ENCODE measurements at places on chromosomes 11 and 22. TPM values are rescaled to one million over a fixed set of nuclear protein-coding genes. Genes with fewer than 3 reads are reported as not detected.

DNA sequence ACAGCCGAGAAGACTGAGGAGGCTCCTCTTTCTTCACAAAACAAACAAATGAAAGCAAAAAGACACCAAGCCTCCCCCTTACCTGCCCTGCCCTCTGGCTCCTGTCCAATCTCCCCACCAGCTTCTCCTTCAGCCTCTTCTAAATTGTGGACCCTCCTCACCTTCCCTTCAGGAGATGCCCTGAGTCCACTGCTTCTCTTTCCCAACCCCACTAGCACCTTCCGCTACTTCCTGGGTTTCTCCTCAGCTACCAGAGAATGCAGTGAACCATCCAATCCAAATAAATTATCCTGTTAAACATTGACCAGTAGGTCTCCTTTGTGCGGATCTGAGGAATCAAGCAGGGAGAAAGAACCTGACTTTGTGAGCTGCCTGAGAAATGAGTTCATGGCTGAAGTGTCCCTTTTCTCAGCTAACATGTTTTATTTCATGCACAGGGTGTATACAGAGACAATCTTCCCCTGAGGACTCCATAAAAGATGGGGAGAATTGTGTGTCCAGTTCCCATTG is 63.2 kb upstream of the VPREB1 start:
- DNase-seq: no peak

GRCh38 chr11:47005441-47005840 is 68.9 kb downstream of the CSTPP1 start:
- DNase-seq: no peak

- DNase-seq: no peak
These were observed 6.7 kb downstream of the RAG1 start for GRCh38 chr11:36574486-36574885.

- no peak for DNase-seq
These were observed 5.1 kb downstream of the MOB2 start for GRCh38 chr11:1481483-1481825.

ZNRF3 gene
- polyA plus RNA-seq: 32.3 TPM

PIK3IP1 gene
- 14.4 TPM for polyA plus RNA-seq

All from right renal pelvis (tissue), 4 donors.